ENCODE measurements at places on chromosomes 7 and 10.

DNA sequence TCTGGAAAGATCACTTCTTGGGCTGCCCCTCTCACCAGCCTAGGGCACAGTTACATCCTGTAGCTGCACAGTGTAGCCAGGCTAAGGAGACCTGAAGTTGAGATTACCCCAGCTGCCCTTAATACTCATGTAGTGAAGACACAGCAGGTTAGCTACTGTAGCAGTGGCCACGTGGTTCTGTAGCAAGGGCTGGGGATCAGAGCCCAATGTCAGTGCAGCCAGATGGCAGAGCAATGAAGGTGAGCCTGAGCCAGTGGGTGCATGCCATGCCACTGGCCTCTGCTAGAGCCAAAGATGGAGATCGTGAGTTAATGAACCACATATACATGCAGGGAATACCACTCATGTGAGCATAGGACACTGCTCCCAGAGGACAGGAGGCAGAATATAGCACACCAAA is 15.5 kb downstream of the AMPH start:
- DNase-seq, result no peak

DNA sequence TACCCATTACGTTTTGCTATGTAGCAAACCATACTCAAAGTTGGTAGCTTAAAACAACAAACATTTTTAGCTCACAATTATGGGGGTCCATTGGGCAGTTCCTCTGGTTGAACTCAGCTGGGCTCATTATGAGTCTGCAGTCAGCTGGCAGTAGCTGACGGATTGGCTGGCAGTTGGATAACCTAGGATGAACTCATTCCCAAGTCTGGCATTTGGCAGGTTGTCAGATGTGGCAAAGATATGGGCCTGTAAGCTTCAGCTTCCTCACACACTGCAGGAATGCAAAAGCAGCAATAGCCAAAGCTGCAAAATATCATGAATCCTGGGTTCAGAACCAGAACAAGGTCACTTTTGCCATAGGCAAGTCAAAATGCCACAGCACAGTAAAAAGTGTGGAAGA is 412.2 kb upstream of the SORCS1 start:
- peak; percentile 71 for DNase-seq

DNA sequence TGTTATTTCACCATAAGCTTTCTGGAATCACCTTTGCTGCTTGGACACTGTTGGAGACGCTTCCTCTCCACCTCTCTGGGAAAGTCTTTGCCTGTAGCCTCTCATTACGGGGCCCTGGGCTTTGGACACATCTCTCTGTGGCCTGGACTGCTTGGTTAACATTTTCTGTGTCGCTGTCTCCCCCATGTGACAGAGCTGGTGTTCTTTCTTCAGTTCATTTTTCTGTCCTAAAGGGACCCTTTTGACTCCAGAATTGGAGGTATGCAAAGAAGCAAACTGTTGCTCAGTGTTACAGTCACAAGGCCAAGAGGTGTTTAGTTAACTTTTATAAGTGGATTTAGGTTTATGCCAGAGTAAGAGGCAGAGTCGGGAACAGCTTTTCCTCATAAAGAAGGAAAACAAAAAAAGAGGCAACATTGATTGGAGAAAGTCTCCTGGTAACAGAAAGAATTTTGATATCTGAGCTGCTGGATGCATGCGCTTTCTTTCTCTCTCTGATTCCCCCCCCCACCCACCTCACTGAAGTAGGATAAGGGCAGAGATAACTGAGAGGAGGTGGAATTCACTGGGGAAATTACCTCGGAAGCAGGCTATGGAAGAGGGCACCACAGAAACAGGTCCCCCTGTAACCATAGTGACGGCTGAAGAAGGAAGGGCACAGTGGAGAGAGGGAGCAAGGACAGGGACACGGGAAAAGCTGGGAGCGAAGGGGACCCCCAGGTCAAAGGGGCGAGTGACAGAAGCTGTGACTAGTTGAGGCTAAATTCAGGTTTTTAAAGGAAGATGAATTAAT is 57.8 kb downstream of the LGI1 start:
- no peak for DNase-seq

GRCh38 chr10:123494301-123494808 is 171.8 kb upstream of the GPR26 start:
- DNase-seq, result no peak

DNA sequence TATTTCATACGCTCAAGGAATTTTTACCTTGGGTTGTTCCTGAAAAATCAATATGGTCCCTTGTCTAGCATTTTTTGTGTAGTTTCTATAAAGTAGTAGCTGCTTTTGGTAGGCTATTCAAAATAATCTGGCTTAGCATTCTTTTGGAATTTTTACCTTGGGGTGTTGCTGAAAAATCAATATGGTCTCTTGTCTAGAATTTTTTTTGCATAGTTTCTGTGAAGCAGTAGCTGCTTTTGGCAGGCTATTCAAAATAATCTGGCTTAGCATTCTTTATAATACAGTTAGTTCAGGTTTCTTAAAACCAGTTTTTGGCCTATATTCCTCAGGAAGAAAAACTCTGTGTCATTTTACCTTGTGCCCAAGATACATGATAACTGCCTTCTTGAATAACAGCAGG is 301.9 kb downstream of the SUGCT start:
- DNase-seq, result no peak

GRCh38 chr10:102505462-102506115 is 1.8 kb downstream of the SUFU start:
- no peak for DNase-seq

- no peak for DNase-seq
These were observed 244.8 kb upstream of the NFE2L3 start for GRCh38 chr7:25907214-25907613.

DNA sequence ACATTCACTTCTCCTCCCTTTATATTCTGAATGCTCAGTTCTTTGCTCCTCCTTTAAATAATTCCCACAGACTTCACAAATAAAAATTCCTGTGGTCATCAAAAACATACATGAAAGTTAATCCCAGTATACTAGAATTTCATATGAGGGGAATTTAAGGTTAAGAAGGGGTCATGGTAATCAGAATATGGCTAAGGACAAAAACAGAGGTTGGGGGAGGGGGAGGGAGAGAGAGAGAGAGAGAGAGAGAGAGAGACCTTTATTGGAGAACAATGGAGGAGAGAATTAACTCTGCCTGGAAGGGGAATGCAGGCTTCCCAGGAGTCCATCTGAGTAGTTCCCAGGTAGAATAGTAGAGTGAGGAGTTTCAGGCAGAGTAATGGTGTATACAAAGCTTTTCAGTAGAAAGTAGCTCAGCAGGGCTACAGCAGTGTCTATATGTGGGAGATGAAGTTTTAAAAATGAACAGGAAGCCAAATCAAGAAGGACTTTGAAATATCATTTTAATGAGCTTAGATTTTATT is 5.2 kb upstream of the CUBN start:
- no peak for DNase-seq

GRCh38 chr10:112915590-112916572 is 34.2 kb upstream of the TCF7L2 start:
- DNase-seq, result no peak

- no peak for DNase-seq
These were observed 184.8 kb downstream of the SEMA3A start for GRCh38 chr7:84009782-84010181.

- DNase-seq, result no peak
These were observed 38.5 kb downstream of the BNIP3 start for GRCh38 chr10:131943021-131943814.

DNA sequence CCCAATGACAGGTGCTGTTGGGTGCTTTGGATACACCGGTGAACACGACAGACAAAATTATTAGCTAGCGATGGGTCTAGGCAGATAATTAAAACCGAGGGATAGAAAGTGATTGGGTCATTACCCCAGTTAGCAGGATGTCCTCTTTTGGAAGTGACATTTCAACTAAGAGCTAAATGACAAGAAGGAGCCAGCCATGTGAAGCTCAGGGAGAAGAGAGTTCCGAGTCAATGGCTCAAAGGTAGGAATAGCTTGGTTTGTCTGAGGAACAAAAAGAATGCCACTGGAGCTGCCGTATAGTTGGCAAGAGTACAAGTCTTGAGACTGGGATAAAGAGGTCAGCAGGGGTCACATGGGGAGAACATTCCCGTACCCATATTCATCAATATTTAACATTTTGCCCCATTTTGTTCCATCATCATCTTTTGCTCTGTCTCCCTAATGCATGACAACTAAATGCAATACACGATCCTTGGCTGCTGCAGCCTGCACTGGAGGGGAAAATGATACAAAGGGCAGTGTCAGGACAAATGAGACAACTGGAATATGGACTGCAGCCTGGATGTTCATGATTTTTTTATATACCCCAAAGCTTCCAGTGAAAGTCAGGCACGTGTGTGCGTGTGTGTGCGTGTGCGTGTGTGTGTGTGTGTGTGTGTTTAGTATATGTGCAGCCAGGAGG is 115.7 kb downstream of the ICA1 start:
- no peak for DNase-seq

DNA sequence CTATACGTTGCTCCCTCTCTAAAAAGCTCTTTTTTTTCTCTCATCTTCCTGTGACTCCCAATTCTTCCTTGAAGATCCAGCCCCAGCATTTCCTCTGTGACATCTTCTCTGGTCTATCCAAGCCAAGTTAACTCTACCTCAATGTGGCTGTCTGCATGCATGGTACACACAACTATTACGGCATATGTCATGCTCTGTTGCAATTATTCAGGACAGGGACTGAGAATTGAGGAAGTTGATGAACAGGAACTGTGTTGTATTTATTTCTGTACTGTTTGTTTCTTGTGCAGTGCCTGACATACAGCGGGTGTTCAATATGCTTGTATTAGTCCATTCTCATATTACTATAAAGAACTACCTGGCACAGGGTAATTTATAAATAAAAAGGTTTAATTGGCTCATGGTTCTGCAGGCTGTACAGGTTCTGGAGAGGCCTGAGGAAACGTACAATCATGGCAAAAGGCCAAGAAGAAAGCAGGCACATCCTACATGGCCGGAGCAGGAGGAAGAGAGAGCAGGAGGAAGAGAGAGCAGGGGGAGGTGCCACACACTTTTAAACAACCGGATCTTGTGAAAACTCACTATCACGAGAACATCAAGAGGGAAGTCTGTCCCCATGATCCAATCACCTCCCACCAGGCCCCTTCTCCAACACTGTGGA is 6.3 kb downstream of the TRPV5 start:
- no peak for DNase-seq

DNA sequence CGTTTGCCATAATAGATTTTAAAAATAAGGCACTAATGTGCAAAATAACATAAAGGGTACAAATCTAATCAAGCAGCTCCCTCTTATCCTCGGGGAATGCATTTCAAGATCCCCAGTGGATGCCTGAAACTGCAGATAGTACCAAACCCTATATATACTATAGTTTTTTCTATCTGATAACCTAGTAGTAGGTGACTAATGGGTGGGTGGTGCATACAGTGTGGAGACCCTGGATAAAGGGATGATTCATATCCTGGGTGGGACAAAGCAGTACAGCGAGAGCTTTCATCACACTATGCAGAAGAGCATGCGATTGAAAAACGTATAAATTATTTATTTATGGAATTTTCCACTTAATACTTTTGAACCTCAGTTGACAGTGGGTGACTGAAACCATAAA is 464.5 kb downstream of the GRID1 start:
- no peak for DNase-seq

- DNase-seq, result no peak
These were observed 225.8 kb downstream of the KCNMA1 start for GRCh38 chr10:77411805-77412204.

DNA sequence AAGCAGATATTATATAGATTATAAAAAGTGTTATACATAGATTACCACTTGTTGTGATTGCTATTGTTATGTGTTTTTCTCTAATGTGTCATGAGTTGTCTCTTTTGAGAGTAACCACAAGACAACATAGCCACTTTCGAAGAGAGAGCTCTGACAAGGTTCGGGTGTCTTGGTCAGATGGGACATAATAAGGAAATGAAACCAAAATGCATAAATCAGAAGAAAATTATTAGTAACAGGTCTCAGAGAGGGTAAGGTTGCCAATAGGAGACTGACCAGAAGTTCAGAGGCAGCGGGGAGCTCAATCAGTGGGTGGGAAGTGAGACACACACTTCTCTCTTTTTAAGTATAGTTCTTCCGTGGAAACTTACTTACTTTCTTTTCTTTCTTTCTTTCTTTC is 639.2 kb upstream of the POT1 start:
- DNase-seq, result no peak

DNA sequence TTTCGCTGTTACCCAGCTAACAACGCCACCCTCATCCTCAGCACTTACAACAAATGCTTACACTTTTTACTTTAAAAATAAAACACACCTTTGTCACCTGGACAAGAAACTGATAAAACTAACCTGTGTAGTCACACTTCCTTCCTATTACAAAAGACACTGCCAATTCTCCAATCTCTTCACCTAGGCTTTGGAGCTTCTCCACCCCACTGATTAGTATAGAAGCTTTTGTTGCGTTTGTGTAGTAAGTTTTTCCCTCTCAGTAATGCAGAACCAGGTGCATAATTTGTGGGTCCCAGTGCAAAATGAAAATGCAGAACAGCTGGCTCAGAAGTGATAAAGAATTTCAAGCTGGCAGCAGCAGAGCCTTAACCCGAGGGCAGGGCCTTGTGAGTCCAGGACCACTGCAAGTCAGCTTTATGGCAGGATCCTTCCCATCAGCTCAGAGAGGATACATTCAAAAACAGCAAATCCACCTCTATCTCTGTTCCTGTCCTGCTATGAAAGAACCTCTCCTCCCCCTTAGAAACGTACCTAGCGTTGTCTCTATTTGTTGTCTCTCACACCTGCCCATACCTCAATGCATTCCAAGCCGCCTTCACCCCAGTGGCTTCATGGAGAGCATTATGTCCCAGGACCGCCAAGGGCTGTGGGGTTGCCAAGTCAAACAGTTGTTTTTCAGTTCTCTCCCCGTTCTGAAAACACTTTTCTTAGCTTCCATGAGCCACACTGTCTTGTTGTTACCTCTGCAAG is 40.3 kb upstream of the EGFR start:
- DNase-seq, result no peak
